Mesothelial cell of epicardium (in vitro differentiated cells): ENCODE measurements at places on chromosomes 2 and 18. TPM values are rescaled to one million over a fixed set of nuclear protein-coding genes. Genes with fewer than 3 reads are reported as not detected.

DNA sequence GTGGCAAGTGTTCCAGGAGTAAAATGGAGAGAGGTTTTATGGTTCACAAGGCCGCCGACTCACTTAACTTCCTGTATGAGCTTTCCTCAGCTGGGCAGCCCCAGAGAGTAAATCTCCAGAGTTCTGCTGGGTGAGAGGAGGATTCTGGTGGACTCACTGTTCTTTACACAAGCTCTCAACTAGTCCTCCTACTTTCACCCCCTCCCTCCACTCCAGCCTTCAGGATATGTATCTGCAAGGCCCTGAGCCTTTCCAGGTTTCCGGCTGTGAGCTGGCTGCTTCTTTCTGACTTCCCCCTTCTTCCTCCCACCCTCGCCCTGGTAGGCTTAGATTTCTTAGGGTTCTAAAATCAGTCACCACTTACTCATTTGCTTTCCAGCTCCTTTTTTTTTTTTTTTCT, 34.0 kb downstream of the EML6 start:
- no peak for DNase-seq

- DNase-seq, result no peak
These were observed 171.6 kb downstream of the PLCL1 start for GRCh38 chr2:197975931-197976519.

DNA sequence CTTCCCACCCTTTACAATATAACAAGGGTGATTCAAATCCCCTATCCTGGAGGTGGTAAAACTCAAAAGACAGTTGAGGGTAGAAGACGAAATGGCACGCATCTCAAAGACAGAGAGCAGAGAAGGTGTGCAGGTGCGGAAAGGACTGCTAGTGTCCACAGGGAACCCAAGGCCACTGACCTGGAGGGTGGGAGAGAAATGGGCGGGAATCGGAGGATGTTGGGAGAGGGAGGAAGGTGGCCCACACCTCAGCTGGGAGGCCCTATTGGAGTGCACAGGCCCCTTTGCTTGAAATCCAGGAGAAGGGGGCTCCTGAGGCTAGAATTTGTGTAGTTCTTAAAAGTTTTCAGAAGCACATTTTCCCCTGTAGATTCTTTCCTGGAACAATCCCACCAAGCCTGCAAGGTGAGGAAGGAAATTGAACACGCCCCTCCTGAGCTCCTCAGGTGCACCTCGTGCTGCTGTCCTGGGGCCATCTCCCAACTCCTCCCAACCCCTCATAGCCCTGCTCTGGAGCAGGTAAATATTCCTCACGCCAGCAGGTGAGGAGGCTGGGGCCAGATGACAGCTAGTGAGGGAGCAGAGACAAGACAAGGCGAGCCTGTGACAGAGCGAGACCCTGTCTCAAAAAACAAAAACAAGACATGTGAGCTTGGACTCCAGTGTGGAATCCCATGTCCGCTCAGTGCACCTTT, 99.3 kb downstream of the MCFD2 start:
- DNase-seq, result no peak

DNA sequence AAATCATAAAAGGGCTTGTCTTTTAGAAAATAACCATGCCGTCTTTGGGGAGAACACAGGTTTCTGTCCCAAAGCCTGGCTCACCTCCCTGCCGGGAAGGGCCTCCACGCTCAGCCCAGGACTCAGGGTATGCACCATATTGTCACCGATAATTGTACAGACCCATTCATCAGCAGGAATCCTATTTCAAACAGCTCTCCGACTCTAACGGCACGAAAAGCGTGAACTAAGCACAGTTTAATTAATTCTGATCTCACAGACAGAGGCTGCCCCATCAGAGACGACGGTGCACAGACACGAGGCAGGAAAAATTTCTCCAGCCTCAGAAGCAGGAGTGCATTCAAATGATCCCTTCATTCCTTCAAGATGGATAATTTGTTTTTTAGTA, 276.2 kb downstream of the MYCN start:
- no peak for DNase-seq

DNA sequence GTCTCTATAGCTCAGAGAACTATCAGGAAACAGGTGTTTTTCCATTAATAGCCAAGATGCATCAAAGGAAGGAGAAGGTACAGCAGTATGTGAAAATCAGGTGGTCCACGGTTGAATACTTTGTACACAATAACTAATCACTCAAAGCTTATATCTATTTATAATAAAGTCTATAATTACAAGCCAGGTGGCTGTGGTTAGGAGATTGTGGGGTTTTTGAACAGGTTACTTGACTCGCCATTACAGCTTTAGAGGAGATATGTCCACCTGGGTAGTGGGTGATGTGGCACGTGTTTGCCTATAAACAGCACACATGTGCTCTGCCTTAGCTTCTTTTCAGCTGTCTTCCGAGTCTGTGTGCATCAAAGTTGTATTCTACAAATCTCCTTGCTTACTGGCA, 892.2 kb upstream of the ZEB2 start:
- no peak for DNase-seq

DNA sequence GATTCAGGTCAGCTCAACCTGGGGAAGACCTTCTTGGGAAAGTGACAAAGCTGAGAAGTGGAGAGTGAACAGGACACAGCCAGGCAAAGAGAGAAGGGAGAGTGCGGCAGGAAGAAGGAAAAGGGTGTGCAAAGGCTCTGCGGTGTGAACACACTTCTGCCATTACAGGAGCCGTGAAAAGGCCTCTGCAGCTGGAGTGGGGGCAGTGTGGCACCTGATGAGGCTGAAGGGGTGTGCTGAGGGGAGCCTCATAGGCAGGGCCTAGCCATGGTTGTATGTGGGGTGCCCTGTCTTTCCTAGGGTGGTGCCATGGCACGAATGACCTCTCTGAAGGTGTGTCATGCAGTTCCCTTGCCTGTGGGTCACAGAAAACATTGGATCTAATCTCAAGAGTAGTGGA, 347.6 kb downstream of the CYRIA start:
- no peak for DNase-seq

GRCh38 chr2:100320547-100321178, 1.6 kb downstream of the LONRF2 start:
- DNase-seq, result no peak

DNA sequence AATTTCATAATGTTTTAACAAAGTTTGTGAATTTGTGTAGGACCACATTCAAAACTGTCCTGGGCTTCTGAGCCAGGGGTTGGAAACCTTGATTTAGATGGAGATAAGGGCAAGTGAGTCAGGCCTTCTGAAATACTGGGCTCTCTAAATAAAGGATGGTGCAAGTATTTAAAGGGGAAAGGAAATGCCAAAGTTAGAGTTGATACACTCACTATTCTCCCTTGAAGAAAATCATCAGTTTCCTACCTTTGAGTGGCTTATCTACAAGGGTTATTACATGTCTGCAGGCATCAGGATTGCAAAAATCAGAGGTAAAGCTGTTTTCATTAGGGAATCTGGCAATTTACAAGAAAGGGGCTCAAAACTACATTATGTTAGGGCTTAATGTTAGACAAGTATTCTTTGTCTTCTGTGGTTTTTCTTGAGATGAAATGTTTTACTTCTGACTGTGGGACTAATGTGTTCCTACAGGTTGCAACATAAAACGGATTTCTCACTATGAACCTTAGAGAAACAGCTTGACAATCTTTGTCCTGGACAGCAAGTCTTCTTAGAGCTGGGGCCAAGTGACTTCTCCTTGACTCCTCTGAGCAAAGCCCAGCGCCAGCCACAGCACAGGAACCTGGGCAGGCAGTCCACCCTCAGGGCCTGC, 31.1 kb downstream of the RNU4ATAC start:
- DNase-seq, result no peak

- DNase-seq, result peak; percentile 82
These were observed 126.0 kb downstream of the OSBPL1A start for GRCh38 chr18:24271381-24272228.

DNA sequence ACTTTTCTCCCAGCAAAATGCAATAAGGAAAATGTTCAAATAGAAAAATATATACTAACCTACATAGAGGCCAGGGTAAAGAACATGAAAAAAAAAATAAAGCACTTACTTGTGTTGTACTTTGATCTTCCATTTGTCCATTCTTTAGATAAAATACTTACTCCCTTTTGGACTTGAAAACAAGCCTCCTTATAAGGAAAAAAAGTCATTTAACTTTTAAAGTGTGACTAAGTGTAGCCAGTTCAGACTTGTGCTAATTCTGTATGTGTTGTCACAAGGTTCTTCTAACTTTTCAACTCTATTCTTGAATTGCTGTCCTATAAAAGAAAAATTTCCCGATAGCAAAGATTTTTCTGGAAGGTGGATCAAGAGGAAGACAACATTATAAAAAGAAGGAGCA, 23.2 kb downstream of the SLC40A1 start:
- DNase-seq, result no peak

GRCh38 chr18:57743008-57743407, 60.1 kb downstream of the ATP8B1 start:
- no peak for DNase-seq

DNA sequence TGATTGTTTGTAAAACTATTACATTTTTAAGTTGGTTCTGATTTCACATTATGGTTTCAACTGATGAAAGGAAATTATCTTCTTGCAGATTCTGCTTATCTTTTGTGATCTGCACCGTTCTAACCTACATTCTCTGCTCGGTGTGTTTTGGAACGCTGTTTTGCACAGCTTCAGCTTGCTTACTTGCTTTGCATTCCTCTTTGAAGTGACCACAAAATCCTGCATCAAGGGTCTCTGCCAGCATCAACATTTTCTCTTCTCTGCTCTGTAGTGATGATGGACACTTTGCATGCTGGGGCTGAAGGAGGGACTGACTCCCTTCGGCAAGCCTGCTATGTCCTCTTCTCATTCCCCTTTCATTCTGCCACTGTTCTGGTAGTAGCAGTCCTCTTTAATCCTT, 485.2 kb downstream of the FBXO15 start:
- no peak for DNase-seq

DNA sequence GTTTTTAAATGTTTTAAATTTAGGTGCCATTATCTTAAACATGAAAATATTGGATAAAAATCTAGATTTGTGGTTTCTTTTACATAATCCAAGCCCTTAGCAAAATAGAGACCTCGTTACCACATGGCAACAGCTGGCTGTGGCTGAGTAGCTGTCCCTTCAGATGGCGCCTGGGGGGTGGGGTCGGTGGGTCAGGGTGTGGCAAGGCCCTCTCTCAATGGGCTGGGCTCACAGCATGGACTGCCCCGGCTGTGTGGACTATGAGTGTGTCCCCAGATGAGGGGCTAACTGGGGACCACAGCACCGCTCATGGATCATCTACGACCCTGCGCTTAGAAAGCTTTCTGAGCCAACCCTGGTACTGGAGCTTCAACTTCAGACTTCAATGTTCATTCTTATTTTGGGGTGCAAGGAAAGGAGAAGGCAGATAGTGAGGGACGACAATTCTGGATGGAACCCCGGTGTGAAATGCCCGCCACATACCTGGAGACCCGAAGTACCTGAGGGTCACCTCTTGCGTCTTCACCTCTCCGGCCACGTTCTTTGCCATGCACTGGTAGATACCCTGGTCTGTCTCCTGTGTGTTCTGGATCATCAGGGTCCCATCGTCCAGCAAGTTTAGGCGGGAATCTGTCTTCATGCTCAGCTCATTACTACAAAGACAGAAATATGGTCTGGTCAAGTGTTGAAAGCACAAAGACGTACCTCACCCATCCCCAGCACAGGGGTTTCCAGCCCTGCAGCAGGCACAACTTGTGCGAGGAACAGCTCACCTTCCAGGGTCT, 71.0 kb downstream of the PXDN start:
- DNase-seq, result no peak

DNA sequence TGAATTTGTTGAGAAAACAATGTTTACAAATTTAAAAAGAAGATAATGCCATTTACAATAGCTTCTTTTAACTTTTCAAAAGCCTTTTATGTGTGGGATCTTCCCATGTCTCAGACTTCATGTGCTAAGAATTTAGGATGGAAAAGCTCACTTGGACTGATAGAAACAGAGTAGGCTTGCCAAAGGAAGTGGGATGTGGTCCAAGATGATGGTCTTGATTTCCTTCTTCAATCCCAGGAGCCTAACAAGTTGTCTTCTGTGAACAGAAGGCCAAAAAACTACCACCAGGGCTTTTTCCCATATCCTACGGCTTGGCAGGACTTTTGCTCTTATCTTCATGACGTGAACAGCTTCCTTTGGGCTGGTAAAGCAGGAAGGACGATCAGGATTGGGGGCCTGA, 9.5 kb downstream of the CXCR4 start:
- no peak for DNase-seq

- no peak for DNase-seq
These were observed 27.5 kb upstream of the SUCLG1 start for GRCh38 chr2:84486441-84487115.

GRCh38 chr2:188785490-188785889, 188.7 kb upstream of the COL3A1 start:
- DNase-seq, result no peak

DNA sequence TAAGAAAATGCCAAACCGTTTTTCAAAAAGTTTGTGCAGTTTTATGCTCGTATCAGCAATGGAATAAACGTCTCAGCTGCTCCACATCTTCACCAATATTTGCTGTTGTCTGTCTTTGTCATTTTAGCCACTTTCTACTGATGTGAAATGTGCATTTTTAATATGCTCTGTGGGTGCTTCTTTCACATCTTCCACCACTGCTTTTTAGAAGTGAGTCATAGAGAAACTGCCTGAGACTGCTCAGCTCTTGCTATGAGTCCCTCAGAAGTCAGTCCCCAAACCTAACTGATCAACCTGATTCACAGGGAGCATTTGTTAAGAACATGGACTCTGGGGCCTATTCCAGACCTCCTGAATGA, 41.0 kb upstream of the EPC2 start:
- no peak for DNase-seq

- peak; percentile 46 for DNase-seq
These were observed 38.8 kb downstream of the NCAPH start for GRCh38 chr2:96374211-96374951.

DNA sequence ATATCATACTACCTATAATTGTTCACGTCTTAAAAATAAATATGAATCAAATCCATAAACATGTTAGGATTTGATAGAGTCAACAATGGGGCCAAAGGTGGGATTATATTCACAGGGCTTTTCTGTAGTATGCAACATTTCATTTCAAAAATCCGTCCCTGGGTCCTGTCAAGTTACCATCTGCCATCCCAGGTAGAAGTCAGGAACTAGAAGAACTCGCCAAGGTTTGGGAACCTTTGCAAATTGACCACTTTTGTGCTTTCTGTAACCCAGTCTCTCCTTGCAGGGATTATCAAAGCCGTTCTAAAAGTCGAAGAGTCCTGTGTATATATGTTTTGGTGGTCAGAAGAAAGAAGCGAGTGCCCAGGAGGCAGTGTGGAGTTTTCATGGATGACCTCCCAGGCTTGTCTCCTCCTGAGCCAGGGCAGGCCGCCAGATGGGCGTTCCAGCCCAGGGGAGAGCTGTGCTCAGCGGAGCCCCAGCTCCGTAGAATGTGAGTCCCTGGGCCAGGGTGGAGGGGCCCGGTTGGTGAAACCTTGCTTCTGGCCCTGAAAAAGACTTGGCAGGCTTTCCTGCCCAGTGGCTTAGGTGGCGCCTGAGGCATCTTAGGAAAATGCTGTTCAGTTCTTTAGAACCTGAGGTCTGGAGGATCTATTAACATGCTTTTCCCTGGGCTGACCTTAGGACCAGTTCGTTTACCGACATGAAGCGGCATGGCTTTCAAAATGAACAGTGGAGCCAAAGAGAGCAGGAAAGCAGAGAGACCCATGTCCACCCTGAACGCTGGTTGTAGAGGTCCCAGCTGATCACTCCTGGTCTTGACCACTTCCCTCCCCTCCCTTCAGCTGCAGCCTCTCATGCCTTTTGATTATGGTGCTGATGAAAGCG, 69.2 kb downstream of the LONRF2 start:
- no peak for DNase-seq

PDE1A gene
- total RNA-seq, result 1.2 to 1.9 TPM (median 1.6 TPM) in 3 replicates

FAM210A gene
- total RNA-seq, result 14.7 to 17.1 TPM (median 16.6 TPM) in 3 replicates

ABHD3 gene
- total RNA-seq, result 3.8 to 6.0 TPM (median 5.4 TPM) in 3 replicates

GRB14 gene
- 11.6 to 13.6 TPM (median 12.3 TPM) in 3 replicates for total RNA-seq

SPATA3 gene
- not detected in 3 replicates for total RNA-seq

SAP130 gene
- 35.9 to 38.5 TPM (median 37.5 TPM) in 3 replicates for total RNA-seq

FSIP2 gene
- total RNA-seq, result 21.8 to 28.7 TPM (median 25.2 TPM) in 3 replicates

RGPD3 gene
- total RNA-seq, result 0.09 to 0.18 TPM (median 0.18 TPM) in 3 replicates
